Fibroblast of lung (primary cell): ENCODE measurements at places on chromosomes 7 and 10. TPM values are rescaled to one million over a fixed set of nuclear protein-coding genes. Genes with fewer than 3 reads are reported as not detected.

DNA sequence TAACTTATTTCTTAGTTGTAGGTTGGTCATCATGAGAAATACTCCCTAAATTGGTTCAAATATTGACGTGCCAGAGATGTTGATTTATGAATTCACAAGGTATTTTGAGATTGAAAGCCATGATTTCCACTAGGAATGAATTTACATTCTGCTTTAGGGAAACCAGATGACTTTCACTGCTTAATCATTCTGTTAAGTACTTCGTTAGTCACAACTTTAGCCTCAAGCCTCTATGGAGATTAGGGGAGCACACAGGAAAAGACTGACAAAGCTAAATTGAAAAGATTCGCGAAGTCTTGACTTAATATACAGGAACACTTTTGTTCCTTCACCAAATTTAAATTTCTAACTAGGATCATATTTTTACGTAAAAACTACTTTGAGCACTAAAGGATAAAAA, 250.4 kb upstream of the CACNA2D1 start:
- no peak for DNase-seq

FAM25C gene
- not detected in 2 replicates for polyA plus RNA-seq

GRCh38 chr7:27955596-27955995, 215.6 kb downstream of the TAX1BP1 start:
- no peak for DNase-seq

ITPRID1 gene
- not detected in 2 replicates for polyA plus RNA-seq

DNA sequence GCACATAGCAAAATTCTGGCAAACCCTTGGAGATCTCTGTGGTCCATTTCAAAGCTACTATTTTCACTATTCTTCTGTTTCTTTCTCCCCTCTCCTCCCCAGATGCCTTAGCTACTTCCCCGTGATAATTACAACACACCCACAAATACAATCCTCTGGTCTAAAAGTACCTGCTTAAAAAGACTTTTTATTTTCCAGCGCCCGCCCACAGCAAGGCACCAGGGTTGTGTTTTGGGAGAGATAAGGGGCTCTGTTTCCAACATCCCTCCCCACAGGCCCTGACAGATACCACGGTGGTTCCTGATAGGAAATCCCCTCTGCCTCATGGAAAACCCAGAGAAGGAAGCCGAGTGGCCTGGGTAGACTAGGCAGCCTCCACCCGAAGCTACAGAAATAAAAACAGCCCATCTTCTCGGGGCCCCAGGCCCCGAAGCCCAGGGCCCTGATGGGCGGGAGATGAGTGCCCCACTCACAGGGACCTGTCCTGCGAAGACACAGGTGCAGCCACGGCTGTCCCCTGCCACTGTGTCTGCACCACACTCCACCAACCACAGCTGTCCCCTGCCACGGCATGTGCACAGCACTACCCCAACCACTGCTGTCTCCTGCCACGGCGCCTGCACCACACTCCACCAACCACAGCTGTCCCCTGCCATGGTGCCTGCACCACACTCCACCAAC, 19.7 kb downstream of the CALML5 start:
- no peak for DNase-seq

DNA sequence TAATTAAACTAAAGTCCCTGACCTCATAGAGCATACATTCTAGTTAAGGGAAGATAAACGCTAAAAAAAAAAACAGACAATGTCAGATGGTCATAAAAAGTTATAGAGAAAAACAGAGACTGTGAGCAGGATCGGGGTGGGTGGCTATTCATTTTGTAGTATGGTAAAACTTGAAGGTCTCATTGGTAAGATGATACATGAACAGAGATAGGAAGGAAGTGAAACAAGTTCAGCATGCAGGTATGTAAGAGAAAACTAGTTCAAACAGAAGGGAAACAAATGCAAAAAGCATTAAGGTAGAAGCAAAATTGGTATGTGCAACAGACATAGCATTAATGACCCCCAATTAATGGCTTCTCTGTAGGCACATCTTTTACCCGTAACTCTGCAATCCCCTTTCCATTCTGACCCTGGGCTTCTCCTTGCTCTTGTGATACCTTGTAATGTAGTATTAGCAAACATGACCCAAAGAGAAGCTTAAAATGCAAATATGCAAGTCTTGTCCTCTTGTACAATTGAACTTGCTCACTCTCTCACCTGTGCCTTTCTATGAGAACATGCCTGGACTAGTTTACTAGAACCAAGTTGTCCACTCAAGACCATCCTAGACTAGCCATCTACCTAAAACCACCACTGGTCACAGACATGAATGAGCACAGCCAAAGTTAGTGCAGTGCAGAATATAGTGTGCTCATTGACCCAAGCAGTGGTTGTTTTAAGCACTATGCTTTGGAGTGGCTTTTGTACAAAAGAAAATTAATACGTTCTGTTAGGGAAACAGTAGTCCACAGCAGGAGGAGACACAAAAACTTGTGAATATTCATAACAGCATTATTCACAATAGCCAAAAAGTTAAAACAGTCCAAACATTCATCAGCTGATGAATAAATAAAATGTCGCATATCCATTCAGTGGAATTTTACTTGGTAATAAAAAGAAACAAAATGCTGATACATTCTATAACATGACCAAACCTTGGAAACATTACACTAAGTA, 57.0 kb downstream of the BRAF start:
- DNase-seq = no peak

DNA sequence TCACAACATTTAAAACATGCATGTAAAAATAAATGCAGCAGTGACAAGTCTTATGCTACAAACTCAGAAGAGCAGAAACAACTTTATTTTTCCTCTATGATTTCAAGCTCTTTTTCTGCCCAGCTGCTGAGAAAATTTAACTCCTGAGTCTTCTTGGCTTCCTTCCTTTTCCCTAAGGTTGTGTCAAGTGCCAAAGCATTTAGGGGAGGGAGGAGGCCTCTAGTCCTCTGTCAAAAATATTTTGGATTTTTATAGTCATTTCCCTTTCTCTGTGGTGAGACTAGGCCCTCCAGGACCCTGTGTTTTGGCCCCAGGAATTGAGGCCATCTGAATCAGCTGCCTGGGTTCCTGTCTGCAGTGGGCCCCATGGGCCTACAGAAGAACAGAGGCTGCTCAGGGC, 11.0 kb upstream of the PILRB start:
- DNase-seq = no peak

DNA sequence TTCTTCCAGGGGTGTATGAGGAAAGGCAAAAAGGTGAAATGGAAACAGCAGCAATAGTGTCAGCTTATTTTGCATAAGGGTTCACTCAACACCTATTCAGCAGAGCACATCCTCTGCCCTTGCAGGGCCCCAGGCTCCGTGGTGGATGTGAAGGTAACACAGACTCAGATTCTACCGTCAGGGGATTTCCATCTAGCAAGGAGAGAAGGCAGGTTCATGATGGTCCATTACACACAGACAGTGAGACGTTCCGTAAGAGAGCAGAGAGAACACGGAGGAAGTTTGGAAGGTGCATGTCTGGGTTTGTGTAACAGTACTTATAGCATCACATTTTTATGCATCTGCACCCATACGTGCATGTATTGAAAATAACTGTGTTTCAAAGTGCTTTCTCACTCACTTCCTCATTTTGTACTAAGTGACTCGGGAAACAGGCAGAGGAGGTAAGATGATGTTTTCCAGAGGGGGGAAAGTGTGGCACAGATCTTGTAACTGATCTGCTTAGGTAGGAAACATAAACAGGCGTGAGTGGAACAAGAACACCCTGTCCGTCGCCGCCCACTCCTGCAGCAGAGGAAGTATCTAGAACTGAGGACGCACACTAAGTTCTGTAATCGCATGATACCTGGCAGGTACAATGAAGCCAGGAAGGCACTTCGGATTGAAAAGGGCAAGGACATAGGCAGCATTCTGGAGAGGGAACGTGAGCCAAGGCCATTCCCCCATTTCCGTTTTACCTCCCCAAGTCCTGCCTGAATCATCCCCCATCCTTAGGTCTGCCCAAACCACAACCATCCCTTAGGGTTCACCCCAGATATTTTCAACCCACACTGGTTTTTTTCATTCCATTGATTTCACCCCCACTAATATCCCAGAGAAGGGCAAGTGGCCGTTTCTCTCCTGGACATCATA, 1.0 kb upstream of the ENO4 start:
- DNase-seq = no peak

DNA sequence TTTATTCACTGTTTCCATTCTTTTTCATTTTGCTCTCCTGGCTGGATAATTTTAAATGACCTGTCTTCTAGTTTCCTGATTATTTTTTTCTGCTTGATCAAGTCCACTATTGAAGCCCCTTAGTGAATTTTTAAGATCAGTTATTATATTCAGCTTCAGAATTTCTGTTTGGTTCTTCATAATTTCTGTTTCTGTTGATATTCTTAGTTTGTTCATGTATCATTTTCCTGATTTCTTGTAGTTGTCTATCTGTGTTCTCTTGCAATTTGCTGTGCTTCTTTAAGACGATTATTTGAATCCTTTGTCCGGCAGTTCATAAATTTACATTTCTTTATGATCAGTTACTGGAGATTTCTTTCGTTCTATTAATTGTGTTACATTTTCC, 75.2 kb upstream of the CCDC71L start:
- no peak for DNase-seq

GRCh38 chr7:125357676-125358455, 428.2 kb upstream of the POT1 start:
- DNase-seq = no peak

NPTX2 gene
- polyA plus RNA-seq = 0.03 TPM in 2 replicates

DNA sequence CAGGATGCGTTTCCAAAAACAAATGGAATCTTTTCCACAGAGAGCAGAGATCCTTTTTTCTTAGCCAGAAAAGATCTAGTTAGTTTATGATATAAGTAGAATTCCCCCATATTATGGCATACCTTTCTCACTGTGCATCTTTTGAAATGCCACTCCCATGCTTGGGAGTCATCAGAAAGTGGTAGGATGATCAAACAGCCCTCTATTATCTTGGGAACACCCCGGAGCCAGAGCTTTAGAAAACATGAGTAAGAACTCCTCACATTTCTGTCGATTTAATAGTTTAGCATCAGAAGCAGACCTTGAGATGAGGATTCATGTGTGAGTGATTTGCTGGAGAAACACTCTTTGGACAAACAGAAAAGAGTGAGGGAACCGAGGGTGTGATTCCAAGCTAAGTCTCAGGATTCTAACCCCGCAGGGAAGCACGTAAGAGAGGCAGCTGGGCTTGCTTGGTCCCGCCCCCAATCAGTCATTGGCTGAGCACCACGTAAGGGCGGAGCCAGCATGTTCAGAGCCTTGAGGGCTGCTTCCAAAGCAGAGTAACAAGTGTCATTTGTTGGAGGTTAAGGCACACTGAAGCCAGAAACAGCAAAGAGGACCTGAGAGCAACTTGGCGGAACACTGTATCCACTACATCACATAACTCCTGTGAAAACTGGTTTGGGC, 43.7 kb upstream of the NXPH1 start:
- DNase-seq = no peak

- DNase-seq = no peak
Measured at GRCh38 chr10:70228491-70228890, 4.7 kb downstream of the PPA1 start.

DNA sequence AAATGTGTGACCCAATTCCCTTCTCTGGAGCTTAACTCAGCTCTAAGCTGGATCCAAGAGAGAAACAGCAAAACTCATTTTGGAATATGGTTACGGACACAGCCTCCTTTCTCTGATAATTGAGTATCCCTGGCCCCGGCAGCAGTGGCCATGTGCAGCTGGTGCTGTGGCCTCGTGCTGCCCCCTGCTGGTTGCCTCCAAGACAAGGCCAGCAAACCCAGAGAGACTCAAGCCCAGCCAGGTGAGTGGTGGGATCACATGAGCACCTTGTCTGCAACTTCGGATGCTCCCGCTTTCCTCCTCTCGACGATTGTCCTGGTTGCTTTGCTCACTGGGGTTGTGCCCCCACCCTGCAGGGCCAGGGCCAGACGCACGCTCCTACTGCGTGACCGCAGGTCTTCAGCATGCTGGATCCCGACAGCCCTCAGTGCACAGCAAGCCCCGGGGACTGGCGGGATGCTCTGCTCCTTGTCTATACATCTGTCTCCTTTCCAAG, 19.4 kb downstream of the SFTPD start:
- peak; percentile 51 for DNase-seq

BTBD16 gene
- polyA plus RNA-seq = not detected in 2 replicates

GRCh38 chr7:351681-352480, 61.9 kb downstream of the FOXL3 start:
- DNase-seq = no peak

- peak; percentile 61 for DNase-seq
Measured at GRCh38 chr7:48090095-48090805, 1.2 kb downstream of the UPP1 start.

DNA sequence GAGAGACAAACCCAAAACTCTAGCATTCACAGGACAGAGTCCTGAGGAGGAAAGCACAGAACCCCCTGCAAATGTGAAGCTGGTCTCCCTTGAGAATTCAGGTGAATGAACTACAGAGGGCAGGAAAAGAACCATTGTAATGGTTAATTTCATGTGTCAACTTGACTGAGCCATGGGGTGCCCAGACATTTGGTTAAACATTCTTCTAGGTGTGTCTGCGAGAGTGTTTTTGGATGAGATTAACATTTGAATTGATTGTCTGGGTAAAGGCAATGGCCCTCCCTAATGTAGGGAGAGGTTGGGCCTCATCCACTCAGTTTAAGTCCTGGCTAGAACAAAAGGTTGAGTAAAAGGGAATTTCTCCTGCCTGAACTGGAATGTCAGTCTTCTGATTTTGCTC, 15.7 kb upstream of the CDK1 start:
- DNase-seq = no peak

DNA sequence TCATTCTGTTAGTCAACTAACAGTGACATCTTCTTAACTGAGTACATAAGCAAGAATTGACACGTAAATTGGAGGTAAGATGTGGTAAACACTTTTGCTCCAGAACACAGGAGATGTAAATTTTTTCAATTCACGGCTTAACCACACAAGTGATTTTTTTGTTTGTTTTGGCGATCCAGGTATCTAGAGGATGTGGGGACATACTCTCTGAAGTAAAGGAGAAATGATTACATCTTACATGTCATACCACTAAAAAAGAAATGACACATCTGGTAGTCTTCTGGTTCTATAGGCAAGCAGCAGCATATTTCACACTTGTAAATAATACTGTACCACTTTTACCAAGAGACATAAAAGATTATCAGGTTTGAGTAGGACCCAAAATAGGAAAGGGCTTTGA, 200.3 kb upstream of the ZWINT start:
- DNase-seq = no peak

PRXL2A gene
- polyA plus RNA-seq = 1.6 and 2.2 TPM in 2 replicates

AUTS2 gene
- polyA plus RNA-seq = 0.60 and 2.2 TPM in 2 replicates

- no peak for DNase-seq
Measured at GRCh38 chr10:124142960-124143359, 49.6 kb upstream of the CHST15 start.

- DNase-seq = no peak
Measured at GRCh38 chr10:9038146-9038714, 983.7 kb downstream of the GATA3 start.

- no peak for DNase-seq
Measured at GRCh38 chr7:1708596-1709251, 38.6 kb downstream of the ELFN1 start.

GRCh38 chr10:79239924-79240581, 107.2 kb upstream of the PPIF start:
- DNase-seq = peak; percentile 86

SNCG gene
- polyA plus RNA-seq = 34.4 and 47.4 TPM in 2 replicates

MRPL32 gene
- polyA plus RNA-seq = 54.4 and 58.0 TPM in 2 replicates

GRCh38 chr10:95242581-95243317, 48.1 kb downstream of the PDLIM1 start:
- peak; percentile 69 for DNase-seq

ENO4 gene
- polyA plus RNA-seq = 0.05 and 0.18 TPM in 2 replicates

- DNase-seq = no peak
Measured at GRCh38 chr7:29538389-29538788, 25.2 kb upstream of the PRR15 start.

EPHA1 gene
- 0.05 and 0.09 TPM in 2 replicates for polyA plus RNA-seq

GRCh38 chr10:15879663-15880062, 19.4 kb upstream of the MINDY3 start:
- no peak for DNase-seq

- DNase-seq = no peak
Measured at GRCh38 chr7:112520787-112521186, 40.0 kb downstream of the LSMEM1 start.

CCL26 gene
- 0.94 and 1.5 TPM in 2 replicates for polyA plus RNA-seq
